ENCODE measurements at places on chromosomes 16 and 17.

DNA sequence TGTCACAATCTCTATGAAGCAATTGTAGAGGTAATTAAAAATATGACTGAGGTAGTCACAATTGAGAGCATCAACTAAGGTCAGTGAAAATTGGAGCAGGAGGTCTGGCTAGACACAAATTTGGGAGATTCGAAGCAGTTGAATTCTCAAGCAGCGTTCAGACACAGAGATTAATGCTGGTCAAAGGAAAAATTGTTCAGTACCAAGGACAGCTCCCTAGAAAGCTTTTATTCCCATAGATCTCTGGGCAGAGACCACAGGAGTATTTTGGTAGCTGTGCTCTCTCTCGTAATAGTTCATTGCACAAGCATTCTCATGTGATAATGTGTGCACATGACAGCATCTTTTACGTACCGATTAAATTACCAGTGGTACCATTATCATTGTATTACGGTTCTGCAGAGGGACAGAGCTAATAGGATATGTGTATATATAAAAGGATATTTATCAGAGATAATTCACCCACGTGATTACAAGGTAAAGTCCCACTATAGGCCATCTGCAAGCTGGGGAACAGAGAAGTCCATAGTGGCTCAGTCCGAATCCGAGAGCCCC lies 387.5 kb upstream of the HSBP1 start:
- DNase-seq: peak; percentile 4

DNA sequence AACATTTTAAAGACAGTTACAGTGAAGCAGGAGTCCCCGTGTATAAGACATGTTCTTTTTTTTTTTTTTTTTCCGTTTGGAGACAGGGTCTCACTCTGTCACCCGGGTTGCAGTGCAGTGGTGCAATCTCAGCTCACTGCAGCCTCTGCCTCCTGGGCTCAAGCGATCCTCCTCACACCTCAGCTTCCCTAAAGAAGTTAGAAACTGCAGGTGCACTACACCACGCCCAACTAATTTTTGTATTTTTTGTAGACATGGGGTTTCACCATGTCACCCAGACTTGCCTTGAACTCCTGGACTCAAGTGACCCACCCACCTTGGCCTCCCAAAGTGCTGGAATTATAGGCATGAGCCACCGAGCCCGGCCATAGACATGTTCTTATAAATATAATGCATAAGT lies 3.0 kb downstream of the EVI2B start:
- DNase-seq: no peak

GRCh38 chr17:44266402-44267164 lies 1.4 kb downstream of the SLC4A1 start:
- DNase-seq: no peak

- DNase-seq: no peak
These were observed at the start of gene ST6GALNAC2 for GRCh38 chr17:76585649-76586593. Gene ST6GALNAC2 (minus strand): TSS chr17:76585860. CDS start chr17:76585808, 52 bp downstream.

DNA sequence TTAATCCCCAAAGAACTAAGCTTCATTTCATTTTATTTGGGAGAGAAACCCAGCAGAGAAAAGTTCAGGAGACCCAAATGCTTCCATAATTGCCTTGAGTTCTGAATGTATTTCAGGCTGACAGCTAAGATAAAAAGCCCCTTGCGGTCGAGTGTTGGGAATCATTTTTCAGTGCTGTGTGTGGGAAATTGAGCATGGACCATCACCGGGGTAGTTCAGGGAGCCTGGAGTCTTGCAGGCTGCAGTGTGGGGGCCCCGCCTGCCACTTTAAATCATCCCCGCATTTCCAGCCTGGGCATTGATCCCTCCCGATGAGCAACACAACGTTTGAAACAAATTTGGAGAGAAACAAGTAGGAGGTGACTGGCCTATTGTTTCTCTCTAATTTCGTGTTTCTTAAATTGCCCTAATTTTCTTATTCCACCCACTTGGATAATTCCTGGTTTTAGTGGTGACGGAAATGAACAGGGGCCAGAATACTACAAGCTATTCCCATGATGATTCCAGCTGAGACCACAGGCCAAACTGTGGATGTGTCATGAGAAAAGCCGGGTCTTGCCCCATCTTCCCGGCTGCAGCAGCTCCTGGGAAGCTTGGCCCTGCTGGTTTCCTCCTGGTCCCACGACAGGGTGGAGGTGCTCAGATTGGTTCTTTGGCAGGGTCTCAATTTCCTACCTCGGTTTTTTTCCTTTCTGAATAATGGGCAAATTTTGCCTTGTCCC lies 75.1 kb downstream of the FOXL1 start:
- no peak for DNase-seq

DNA sequence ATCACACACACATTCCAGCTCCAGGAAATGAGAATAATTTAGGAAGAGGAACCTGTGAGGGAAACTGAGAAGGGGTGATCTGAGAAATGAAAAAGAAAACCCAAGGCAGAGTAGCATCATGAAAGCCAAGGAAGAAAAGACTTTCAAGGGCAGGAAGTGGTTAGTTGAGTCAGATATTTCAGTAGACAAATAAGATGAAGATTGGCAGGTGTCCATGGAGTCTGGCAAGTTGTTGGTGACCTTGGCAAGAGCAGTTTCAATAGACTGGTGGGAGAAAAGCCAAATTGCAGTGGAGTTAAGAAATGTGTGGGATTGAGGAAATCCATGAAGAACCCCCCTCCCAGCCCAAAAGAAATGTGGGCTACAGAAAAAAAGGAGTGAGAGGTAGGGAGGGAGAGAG lies 10.7 kb downstream of the GNAO1 start:
- no peak for DNase-seq

DNA sequence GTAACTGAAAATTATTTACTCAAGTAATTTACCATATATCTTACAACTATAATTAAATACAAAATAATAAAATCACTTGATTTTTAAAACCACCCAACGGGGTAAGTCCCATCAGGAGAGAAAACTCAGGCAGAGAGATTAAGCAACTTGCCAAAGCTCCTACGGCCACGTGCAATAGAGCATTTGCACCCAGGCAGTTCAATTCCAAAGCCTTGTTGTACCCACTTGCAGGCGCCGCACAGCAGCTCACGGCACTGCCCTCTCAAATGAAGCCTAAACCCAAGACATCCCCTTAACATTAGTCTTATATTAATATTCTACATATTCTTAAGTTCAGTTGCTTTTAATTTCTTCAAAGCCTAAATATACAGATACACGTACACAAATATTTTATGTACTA lies 75.7 kb downstream of the SPAG9 start:
- no peak for DNase-seq

DNA sequence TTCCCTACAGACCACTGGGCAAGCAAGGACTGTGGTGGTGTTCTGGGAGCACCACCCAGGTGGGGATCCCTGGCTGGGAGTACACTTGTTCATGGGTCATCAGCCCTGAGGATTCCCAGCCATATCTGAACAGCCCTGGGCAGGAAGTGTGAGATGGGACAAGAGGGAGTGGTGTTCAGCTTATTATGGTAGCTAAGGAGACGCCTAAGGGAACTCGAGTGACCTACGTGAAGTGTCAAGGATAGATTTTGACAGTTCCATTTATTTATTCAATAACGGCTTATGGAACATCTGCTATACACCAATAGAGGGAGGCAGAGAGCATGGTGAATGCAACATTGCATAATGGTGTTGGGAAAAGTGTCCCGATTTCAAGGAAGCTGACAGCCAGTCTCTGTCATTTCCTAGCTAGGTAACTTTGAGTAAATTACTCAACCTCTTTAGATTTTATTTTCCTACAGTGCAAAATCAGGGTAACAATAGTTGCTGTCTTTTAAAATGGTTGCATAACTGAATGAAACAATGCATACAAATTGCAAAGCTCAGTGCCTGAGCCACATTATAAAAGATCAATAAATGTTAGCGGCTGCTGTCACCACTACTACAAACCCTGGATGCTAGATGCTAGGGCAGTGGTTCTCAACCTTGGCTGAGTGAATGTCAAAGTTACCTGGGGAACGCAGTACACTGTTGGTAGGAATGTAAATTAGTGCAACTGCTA lies 534.1 kb downstream of the GRIN2A start:
- no peak for DNase-seq

DNA sequence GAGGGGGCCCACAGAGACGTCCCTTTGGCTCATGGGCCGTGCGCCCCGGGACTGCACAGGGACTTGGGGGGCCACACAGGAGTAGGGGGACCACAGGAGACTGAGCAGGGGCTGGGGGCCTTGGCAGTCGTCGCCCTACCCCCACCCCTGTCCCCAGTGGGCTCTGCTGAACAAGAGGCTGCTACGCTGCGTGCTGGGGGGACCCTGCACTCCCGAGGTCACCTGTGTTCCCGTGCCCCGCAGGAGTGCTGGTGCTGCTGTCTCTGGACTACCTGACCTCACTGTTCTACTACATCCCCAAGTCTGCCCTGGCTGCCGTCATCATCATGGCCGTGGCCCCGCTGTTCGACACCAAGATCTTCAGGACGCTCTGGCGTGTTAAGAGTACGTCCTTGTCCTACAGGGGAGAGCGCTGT lies 14.4 kb upstream of the RNF213 start:
- DNase-seq: no peak

DNA sequence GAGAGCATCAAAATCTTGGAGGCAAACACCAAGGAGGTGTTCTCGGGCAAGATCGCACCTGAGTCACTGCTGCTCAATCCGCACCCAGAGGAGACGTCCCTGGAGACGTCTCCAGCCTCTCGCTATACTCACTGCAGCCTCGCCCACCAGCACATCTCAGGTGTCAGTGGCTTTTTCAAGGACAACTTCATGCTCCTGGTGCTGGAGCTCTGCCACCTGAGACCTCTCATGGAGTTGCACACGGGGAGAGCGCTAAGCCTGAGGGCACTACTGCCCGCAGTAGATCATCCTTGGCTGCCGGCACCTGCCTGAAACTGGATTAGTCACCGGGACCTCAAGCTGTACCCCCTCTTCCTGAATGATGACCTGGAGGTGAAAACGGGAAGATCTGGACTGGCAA lies 2.6 kb upstream of the MBTPS1 start:
- no peak for DNase-seq

DNA sequence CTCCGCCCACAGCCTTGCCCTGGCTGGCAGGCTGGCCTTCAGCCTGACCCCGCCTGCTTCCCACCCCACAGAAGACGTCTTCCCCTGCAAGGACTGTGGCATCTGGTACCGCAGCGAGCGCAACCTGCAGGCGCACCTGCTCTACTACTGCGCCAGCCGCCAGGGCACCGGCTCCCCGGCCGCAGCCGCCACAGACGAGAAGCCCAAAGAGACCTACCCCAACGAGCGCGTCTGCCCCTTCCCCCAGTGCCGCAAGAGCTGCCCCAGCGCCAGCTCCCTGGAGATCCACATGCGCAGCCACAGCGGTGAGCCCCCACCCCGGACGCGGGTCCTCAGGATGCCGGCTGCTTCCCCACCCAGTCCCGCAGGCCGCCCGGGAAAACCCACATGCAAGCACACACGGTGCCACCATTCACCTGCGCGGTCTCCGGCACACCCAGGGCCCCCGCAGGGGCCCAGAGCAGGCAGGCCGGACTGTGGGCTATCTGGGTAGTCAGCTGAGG lies 38.2 kb upstream of the ZC3H18 start:
- no peak for DNase-seq

DNA sequence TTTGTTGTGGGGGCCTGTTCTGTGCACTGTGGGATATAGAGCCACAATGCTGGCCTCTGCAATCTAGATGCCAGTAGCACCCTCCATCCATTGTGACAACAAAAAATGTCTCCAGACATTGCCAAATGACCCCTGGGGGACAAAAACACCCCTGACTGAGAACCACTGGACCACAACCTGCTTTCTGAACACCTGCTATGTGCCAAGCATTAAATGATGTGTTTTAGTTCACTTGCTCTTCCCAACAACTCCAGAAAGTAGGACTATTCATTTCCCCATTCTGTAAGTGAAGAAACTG lies 367.0 kb upstream of the ERCC4 start:
- DNase-seq: no peak

DNA sequence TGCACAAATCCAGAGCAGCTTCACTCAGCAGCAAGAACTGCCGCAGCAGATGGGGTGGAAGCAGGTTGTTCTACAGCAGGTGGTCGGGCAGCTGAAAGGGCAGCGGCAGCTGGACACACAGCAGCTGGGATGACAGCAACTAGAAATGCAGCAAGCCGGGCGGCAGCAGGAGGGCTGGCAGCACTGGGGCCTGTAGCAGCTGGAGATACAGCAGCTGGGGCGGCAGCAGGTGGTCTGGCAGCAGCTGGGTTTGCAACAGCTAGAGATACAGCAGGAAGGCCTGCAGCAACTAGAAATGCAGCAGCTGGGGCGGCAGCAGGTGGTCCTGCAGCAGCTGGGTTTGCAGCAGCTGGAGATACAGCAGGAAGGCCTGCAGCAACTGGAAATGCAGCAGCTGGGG lies 460 bp downstream of the KRTAP4-3 start:
- no peak for DNase-seq

DNA sequence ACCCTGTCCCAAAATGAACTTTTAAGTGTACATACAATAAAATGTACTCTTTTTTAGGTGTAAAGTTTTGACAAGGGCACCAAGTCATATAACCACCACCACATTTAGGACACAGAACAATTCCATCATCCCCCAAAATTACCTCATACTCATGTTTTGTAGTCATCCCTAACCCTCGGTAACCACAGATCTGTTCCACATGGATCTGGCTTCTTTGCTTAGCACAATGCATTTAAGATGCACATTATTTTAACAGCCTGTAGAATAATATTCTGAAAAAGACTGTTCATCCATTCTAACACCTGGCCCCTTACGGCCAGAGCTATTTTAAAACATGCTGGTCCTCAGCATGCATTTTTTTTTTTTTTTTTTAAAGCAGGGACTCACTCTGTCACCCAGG lies 25.2 kb upstream of the CFAP20 start:
- no peak for DNase-seq

GRCh38 chr17:4536742-4537411 lies 18.3 kb downstream of the MYBBP1A start:
- no peak for DNase-seq

Measured in amniotic stem cell (primary cell).